Prostate gland (tissue), 2 donors: ENCODE measurements at places on chromosomes 6 and 20. TPM values are rescaled to one million over a fixed set of nuclear protein-coding genes. Genes with fewer than 3 reads are reported as not detected.

DNA sequence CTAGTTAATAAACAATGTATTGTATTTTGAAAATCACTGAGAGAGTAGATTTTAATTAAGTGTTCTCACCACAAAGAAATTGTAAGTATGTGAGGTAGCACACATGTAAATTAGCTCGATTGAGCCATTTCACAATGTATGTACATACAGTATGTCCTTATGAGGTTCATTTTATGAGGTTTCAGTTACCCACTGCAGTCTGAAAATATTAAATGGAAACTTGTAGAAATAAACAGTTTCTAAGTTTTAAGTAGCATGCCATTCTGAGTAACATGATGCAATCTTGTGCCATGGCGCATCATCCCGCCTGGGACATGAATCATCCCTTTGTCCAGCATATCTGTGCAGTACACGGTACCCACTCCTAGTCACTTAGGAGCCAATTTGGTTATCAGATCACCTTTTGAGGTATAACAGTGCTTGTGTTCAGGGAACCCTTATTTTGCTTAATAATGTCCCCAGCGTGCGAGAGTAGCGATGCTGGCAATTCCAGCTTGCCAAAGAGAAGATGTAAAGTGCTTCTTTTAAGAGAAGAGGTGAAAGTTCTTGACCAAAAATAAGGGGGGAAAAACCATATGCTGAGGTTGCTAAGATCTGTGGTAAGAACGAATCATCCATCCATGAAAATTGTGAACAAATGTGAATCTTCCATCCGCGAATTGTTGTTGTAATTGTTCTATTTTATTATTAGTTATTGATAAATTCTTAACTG, 64.7 kb downstream of the KCNS1 start:
- no peak for DNase-seq

GRCh38 chr6:6494677-6495076, 93.8 kb upstream of the LY86 start:
- DNase-seq: peak; percentile 12

DNA sequence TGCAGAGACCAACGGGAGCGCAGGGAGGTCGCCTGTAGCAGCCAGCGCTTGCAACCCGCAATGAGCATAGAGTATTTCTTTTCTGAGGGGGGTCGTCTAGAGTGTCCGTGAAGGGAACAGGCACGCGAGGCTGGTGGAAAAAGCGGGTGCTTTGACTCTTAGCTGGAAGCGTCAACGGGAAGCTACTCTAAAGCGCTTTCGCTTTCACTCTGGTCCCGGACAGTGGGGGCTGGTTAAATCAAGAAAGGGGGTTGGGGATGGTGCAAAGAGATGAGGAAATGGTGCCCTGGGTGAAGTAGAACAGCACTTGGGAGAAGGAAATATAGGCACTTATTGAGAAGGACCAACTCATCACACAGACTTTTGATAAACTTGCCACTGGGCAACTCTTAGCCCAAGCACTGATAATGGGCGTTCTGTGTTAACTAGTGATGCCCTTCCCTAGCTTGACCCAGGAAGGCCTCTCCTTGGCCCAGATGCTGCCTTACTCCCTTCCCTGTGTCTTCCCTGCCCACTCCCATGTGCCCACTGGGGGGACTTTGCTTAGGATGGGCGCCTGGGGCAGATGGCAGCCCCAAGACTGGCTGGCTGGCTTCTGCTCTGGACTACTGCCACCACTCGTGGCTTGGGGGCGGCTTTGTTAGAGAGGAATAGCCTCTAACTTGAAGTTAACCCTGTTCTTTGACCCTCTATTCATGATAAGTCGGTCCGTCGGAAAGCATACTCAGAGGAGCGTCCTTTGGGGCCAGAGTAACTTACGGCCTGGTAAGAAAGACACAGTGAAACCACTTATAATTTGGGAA, 585 bp downstream of the PSMB9 start:
- DNase-seq: peak; percentile 43

DNA sequence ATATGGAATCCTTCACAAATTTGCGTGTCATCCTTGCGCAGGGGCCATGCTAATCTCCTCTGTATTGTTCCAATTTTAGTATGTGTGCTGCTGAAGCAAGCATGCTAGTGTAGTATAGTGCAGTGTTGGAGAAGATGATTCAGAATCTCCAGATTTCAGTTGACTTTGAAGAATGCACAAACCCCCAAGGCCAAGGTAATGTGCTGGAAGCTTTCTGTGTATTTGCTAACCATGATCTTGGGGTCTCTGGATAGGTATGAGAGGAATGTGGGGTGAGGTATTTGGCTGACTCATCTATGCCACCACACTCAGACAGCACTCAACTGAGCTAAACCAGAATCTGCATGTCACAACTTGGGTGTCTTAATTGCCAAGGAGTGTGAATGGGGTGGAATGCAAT, 42.6 kb upstream of the DEK start:
- DNase-seq: no peak

GRCh38 chr20:43752051-43752360, 25.2 kb upstream of the GTSF1L start:
- DNase-seq: no peak

DNA sequence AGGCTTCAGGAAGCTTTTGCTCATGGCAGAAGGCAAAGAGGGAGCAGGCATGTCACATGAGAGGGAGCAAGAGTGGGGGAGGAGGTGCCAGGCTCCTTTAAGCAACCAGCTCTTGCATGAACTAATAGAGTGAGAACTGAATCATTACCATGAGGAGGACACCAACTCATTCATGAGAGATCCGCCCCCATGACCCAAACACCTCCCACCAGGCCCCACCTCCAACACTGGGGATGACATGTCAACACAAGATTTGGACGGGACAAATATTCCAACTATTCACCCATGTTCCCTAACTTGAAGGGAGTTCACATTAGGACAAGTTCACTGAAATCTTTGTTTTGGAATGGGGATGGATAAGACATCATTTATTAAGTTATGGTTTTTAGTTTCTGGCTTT, 155.2 kb upstream of the ESR1 start:
- no peak for DNase-seq

GRCh38 chr6:150987371-150987828, 121.9 kb downstream of the MTHFD1L start:
- DNase-seq: no peak

DNA sequence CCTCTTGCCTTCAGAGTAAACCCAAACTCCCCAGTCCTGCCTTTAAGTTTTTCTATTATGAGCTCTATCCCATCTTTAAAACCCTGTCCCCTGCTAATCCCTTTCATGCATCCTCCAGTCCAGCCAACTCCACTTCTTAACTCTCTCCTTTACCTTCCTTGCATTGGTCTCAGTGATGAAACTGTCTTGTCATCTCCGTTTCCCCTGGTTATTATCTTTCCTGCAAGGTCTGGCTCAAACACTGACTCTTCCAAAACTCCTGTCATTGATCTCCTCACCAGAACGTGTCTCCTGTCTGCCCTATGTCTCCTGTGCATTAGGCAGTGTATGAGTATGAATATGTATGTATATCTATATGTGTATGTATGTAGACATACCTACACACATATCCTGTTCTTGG, 11.8 kb upstream of the FNDC1 start:
- DNase-seq: no peak

DNA sequence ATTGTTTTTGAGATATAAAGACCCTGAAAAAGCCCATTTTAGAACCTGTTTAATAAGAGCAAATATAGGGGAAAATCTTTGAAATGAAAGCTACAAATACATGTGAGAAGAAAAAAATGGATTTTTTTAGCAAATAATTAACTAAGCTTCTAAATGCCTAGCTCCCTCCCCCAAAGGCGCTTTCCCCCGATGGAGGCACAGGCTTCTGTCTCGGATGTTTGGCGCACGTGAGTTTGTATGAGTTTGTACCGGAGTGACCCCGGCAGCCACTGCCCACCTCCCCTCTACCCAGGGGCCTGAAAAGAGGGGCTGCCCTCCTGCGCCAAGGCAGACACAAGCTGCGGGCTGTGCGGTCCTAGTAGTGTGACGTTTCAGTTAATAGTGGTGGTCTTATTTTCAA, 50.4 kb upstream of the TMEM181 start:
- DNase-seq: no peak

- DNase-seq: no peak
Observed at GRCh38 chr6:163188746-163189145, 225.8 kb upstream of the QKI start.

DNA sequence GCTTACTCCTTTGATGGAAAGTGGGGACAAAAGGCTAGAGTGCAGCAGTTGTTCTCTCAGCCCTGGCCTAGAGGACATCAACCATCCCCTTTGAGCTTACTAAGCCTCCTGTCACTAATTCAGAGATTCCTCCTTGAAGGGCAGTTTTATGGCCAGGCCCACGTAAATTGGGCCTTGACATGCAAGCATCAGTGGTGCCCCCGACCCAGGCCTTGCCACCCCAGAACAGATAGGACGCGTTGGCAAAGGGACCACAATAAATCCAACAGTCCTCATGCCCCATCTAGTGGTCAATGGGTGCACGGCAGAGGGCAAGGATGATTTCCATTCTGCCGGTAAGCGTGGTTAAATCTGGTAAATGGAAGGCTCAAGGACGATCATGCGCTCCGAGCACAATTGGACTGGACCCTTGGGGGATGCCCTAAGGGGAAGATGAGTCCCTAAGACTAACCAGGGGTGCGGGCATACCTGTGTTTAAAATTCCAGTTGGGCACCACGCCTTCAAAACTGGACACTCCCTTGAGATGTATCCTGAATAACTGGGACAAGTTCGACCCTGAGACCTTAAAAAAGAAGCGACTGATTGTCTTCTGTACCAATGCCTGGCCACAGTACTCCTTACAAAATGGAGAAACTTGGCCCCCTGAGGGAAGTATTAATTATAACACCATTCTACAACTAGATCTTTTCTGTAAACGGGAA, 32.6 kb downstream of the CEP85L start:
- peak; percentile 23 for DNase-seq

DNA sequence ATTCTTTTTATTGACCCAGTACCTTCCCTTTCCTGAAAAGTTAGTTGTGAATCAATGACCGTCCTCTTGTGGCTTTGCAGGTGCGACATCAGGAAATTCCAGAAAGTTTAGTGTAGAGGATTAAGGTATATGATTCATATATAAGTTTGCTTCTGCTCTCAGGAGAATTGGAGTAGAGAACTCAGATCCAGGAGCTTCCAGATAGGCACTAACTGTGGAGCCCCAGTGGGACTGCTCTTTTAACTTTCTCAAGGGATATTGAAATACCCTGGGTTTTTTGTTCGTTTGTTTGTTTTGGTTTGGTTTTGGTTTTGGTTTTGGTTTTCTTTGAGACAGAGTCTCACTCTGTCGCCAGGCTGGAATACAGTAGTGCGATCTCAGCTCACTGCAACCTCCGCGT, 9.5 kb downstream of the TAAR2 start:
- DNase-seq: no peak

DNA sequence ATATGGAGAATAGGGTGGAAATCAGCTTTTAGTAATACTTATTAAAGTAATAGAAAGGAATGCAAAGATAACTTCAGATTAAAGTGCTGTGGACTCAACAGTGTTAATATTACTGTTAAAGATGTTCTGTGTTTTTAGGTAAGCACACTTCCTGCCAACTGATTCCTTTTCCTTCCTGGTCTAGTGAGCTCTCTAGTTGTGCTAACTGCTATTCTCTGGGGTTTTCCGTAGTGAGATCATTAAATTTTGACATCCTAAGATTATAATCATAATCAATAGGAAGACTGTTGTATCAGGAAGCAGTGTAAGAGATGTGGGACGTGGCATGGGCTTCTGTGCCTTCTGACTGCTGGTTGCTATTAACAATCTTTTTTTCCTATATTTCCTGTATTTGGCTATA, 1.2 kb upstream of the TMEM217 start:
- DNase-seq: no peak

DNA sequence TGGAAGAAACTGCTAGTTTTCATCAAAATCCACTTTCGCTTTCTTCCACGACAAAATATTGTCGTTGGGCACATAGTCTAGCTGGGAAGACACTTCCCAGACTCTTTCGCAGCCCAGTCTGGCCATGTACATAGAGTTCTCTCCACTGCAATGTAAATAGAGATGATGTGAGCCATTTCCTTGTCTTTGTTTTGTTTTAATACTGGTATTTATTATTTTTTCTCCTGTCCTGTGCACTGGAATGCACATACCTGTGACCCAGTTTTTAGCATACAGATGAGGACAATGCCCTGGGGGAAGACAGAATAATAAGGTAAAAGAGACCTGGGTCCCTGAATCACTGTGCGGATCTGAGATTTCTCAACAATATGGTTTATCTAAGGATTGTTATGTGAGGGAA, 149.5 kb upstream of the BMP5 start:
- DNase-seq: no peak

- no peak for DNase-seq
Observed at GRCh38 chr20:2538931-2539720, 2.8 kb downstream of the TMC2 start.

GRCh38 chr6:136723780-136724179, 68.5 kb downstream of the MAP3K5 start:
- DNase-seq: no peak

DNA sequence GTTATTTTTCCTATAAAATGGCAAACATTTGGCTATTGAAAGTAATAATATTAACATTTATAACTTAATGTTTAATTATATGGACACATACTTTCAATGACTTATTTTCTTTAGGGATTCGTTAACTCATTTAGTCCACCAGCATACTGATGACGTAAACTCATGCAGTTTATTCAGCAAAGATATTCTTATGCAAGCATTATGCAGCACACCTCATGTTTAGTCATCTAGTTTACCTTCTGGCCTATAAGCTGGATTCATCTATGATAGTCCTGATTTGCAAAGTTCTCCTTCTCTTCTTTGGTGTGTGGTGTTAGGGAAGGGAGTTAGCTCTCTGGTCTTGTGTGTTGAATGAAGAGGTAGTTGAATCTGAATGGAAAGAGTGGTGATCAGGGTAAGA, 60.0 kb downstream of the OR2J2 start:
- DNase-seq: no peak

GRCh38 chr20:45630371-45630770, 713 bp downstream of the WFDC9 start:
- DNase-seq: no peak

DNA sequence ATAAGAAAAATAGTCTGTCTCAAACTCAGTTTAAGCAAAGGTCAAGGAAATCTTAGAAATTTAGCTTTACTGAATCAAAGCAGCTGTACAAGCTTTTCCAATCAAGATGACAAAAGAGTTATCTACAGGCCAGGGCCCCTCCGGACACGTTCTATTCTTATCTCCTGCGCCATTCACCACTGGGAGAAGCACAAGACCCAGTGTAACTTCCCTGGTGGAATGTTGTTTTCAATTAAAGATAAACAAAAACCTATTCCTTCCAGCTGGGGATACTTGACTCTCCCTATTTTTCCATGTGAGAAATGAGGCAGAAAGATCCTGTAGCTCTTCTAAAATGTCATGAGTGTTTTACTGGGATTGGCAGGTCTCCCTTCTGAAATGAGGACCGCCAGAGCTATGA, 123.3 kb downstream of the TBX18 start:
- no peak for DNase-seq

GRCh38 chr6:16363749-16364148, 125.4 kb downstream of the GMPR start:
- DNase-seq: no peak

VSTM2L gene
- 69.5 TPM for total RNA-seq

TINAG gene
- total RNA-seq: not detected

CLDN20 gene
- total RNA-seq: not detected

DEFB128 gene
- not detected for total RNA-seq

GRM1 gene
- 0.68 TPM for total RNA-seq

OPRM1 gene
- not detected for total RNA-seq

WFDC5 gene
- total RNA-seq: 2.3 TPM

PHACTR1 gene
- total RNA-seq: 1.3 TPM

TRIM40 gene
- total RNA-seq: not detected
